NCI-H1105 (cell line): ENCODE measurements at places on chromosomes 5 and 9.

- DNase-seq = no peak
Measured at GRCh38 chr9:99052815-99053715, 51.8 kb upstream of the TGFBR1 start.

- no peak for DNase-seq
Measured at GRCh38 chr9:70263421-70263820, 4.6 kb downstream of the SMC5 start.

DNA sequence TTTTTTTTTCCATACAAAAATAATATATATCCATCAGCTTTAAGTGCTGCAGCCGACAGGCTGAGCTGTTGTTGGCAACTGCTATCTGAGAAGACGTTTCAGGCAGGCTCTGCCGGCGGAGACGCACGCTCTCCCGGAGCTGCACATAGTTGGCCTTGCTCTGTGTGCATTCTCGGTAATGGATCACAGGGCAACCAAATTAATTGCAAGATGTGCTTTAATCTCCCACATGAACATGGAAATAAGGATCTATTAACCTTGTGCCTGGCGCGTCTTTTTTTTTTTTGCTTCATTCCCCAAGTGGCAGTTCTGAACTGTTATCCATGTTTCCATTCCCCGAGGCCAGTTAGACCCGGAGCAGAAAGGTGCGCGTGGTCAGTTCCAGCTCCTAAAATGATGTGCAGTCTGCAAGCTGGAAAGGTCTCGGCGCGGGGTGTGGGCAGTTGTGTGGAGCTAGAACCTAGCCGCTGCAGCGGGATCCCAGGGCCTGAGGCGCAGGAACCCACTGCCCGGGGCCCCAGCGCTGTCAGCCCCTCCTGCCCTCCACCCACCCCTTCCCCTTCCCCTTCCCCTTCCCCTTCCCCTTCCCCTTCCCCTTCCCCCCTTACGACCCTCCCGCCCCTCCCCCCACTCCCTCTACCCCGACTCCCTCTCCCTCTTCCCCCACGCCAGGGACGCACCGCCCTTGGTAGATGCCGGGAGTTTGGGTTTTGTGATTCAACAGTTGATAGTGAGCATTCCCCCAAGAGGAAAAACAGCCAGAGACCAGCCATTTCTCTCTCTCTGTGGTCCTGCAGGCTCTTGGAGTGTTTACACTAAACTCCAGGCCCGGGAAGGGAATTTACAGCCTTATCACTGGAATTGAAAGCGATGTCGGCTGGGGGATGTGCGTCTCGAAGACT is 137.8 kb downstream of the CEP120 start:
- DNase-seq = no peak

- DNase-seq = no peak
Measured at GRCh38 chr9:4661611-4662010, 483 bp upstream of the PLPP6 start.

DNA sequence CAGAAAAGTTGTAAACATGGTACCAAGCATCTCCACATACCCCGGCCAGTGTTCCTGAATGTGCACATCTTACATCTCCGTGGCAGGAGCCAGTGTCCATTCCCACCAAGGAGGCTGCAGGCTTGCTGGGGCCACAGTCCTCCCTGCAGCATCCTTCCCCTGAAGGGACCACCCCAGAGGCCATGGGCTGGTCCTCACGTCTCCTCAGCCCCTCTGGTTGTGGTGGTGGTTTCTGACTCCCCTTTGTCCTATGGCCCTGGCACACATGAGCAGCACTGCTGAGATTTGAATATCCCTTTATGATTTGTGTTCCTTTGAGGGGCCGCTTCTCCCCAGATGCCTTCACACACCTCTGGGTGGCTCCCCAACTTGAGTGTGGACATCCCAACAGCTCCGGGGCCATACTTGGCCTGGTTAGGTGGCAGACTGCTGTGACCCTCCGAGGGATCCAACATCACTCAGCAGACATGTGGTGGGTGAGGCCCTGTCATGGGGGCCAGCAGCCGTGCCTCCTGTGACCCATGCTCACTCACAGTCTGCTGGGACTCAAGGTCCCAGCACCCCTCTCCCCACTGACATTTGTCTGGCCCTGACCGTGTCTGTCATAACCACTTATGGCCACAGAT is 14.3 kb downstream of the PHF2 start:
- no peak for DNase-seq

DNA sequence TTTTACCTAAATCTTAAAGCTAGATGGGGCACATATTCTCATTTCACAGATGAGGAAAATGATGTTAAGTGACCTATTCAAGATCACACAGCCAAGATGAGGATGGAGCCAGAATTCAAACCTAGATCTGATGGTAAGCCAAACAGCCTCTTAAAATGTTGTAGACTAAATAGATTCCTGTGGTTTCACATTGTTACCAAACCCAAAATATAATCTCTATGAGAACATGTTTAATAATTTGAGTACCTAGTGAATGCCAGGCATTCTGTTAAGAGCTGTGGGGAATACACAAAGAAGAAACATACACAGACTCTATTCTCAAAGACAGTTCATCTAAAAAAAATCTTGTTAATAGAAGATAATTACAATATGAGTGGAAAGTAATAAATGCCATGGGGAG is 25.2 kb downstream of the HOMER1 start:
- no peak for DNase-seq

DNA sequence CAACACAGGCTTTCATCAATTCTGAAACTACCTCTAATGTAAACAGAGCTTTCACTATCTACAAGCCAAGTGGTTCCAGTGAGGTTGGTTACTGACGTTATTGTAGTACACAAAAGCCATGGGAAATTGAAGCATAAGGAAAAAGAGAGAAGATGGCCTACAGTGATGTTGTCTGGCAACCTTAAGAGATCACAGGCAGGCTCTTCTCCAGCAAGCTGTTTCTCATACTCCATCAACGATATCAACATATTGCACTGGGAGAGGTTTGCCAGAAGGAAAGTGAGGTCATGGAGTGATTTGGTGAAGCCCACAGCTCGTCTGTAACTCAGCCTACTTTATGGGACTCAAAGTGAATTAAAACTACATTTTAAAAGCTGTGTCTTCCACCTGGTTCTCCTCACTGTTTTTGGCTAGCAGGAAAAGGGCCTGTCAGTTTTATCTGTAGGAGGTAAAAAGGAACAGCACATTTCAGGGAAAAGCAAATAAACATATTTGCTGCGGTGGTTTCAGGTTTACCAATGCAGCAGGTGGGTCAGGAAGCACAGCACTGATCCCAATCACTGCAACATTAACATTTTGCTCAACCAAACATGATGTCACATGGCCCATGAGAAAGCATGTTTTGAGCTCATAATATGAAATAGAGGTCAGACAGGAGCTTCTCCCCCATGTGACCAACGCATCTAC is 72.9 kb downstream of the ARSB start:
- DNase-seq = no peak

GRCh38 chr5:142110046-142110531 is 1.5 kb downstream of the NDFIP1 start:
- no peak for DNase-seq

DNA sequence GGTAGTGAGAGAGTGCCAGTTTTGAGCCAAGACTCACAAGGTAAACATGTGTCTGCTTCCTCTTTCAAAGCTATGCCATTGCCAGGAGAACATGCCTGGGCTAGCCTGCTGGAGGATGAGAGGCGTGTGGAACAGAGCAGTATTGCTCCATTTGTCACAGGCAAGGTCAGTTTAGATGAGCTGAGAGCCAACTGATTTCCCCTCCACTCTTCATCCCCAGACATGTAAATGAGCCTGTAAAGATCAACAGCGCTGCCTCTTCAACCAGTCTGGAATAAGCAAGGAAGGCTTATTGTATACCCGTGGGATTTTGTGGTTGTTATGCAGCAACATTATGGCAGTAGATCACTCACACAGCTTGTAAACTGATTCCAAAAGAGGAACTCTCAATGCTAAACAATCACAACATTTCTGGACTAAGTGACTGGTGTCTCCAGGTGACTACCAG is 8.2 kb upstream of the GDNF start:
- peak; percentile 78 for DNase-seq

DNA sequence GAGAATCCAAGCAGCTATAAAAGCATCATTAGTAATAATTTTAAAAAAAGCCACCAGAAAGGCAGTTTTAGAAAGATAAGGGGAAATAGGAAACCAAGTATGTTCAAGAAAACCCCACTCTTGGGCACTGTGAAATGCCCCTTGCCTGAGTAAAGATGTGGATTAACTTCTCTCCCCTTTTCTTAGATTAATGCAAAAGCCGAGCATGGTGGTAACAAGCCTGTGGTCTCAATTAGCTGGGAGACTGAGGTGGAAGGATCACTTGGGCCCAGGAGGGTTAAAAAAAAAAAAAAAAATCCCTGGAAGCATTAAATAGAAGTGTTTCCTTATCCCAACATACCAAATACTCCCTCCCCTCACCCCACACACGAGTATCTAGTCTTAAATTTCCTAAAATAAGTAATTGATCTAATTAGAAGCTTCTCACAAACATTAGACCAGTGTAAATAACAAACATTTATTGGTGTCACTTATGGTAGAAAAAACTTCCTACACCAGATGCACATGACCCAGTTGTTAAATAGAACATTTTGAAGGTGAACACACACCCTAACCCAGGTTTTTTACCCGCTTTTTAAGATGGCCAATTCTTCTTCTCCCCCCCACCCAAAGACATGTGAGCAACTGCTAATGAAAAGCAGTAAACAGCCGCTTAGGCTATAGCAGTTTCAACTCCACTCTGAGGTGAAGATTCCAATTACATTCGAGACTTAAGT is 5.2 kb downstream of the HSPA5 start:
- DNase-seq = no peak

- no peak for DNase-seq
Measured at GRCh38 chr9:33105959-33106358, 29.5 kb upstream of the SMU1 start.

GRCh38 chr5:140083120-140083519 is 30.8 kb upstream of the PURA start:
- DNase-seq = no peak

GRCh38 chr5:57346328-57346727 is 136.3 kb downstream of the ACTBL2 start:
- DNase-seq = no peak

GRCh38 chr9:14445946-14446345 is 132.0 kb upstream of the NFIB start:
- no peak for DNase-seq

DNA sequence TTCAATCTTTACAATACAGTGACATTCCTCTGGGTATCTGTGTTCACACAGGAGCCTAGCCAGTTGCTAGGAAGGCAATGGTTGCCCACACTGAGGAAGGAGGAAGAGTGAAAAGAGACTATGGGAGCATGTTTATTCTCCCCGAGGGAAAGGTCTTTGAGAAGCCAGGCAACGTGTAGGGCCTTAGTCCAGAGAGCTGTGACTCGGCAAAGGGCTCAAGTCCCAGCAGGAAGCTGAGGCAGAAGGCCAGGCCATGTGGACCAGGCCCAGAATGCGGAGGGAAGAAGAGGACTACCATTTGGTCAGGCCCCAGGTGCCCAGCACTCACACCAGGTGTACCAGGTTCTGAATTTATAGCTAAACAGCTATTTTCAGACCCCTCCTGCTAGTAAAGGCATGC is 136.6 kb upstream of the DMAC1 start:
- no peak for DNase-seq

- DNase-seq = no peak
Measured at GRCh38 chr5:139925216-139925562, 117.9 kb downstream of the NRG2 start.

DNA sequence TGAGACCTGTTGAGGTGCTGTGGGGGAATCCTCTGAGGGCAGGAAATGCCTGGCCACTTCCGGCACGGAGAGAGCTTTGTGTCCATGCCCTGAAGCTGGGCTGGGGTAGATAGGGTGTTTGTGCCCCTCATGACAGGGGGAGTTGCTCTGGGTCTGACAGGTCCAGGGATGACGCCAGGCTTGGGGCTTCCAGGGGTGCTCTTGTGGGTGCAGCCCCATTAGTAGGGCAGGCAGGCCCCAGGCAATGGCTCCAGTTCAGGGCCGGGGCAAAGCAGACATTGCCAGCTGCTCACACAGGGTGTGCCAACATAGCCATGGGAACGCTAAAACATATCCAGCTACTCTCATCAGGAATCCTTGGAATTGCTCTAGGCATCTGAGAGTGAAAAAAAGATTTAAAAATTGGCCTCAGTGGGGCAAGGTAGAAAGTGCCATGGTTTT is 21.1 kb downstream of the PITX1 start:
- DNase-seq = no peak

DNA sequence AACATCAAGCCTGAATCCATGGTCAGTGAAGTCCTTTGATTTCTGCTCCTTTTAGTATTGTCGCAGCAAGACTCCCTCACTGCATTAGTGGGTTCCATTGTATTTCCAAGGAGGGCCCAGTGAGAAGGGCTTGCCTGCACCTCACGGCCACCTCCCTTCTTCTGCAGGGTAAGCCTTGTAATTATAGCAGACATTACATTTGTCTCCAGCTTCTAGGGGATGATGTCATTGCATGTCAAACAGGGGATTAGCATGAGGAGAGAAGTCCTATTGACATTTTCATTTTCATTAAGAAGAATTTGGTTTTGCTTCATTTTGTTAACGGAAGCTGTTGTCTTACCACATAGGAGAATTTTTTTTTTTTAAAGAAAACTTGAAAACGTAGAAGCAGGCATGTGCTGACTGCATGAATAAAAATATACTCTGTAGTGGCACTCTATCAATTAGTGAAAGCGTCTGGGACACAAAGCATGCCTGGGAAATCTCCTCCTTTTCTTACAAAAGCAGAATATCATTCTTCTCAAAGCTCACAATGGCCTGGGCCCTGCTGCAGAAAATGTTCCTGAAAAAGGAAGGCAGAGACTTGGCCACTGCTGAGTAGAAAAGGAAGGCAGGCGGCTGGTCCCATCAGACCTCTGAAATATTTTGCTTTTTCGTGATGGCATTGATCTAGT is 27.1 kb downstream of the MAP1B start:
- DNase-seq = no peak

- DNase-seq = no peak
Measured at GRCh38 chr5:36373527-36374086, 71.9 kb upstream of the RANBP3L start.

- DNase-seq = peak; percentile 32
Measured at GRCh38 chr9:100322954-100323536, 29.7 kb downstream of the TEX10 start.

- no peak for DNase-seq
Measured at GRCh38 chr5:71601222-71602026, 14.3 kb downstream of the MCCC2 start.

- DNase-seq = no peak
Measured at GRCh38 chr5:120084543-120084870, 379.6 kb upstream of the PRR16 start.

DNA sequence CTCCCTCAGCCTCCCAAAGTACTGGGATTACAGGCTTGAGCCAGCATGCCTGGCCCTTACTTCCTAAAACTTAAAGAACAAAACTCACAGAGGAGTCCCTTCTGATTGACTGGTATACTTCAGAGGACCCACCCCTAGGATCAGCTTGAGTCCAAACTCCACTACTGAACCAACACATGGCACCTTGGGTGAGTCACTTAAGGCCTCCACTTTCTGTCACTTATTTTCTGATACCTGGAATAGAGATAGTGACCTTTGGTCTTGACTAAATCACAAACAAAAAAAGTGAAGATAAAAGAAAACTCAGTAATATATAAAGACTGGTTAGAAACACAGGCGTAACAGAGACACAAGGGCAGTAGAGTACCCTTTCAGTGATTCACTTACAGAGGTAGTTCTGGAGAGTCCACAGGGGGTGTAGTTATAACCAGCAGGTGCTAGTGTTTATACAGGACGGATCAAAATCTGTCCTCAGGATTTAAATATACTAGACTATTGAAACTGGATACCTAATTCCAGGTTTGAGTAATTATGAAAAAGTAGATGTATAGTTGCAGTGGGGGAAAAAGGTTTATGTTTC is 274.3 kb upstream of the ANKRD55 start:
- no peak for DNase-seq
